Tracheal epithelial cell (primary cell): ENCODE measurements at places on chromosomes 4 and X. TPM values are rescaled to one million over a fixed set of nuclear protein-coding genes. Genes with fewer than 3 reads are reported as not detected.

TAF1 gene
- 18.6 and 24.5 TPM in 2 replicates for total RNA-seq

GSX2 gene
- not detected in 2 replicates for total RNA-seq

SPINK2 gene
- total RNA-seq: not detected in 2 replicates

RPS6KA6 gene
- total RNA-seq: 2.2 and 3.2 TPM in 2 replicates

TMEM47 gene
- total RNA-seq: 12.4 and 25.1 TPM in 2 replicates

SMARCAD1 gene
- total RNA-seq: 23.1 and 24.3 TPM in 2 replicates

SRPX2 gene
- total RNA-seq: 15.9 and 16.8 TPM in 2 replicates

RPA4 gene
- total RNA-seq: 0.21 TPM in 1 of 2 replicates, not detected in the other

SPP1 gene
- total RNA-seq: 2.3 and 139 TPM in 2 replicates

TEX13D gene
- not detected in 2 replicates for total RNA-seq

SLC34A2 gene
- 0.21 and 3.6 TPM in 2 replicates for total RNA-seq

CD40LG gene
- not detected in 2 replicates for total RNA-seq

MAGEA6 gene
- not detected in 2 replicates for total RNA-seq

NKRF gene
- 3.6 and 7.0 TPM in 2 replicates for total RNA-seq

ASB12 gene
- total RNA-seq: not detected in 2 replicates

SATL1 gene
- not detected in 2 replicates for total RNA-seq

CCKAR gene
- total RNA-seq: not detected in 2 replicates

MAGEC2 gene
- total RNA-seq: not detected in 2 replicates

COL4A6 gene
- total RNA-seq: 24.1 and 26.9 TPM in 2 replicates
